GM12878 (cell line): ENCODE measurements at places on chromosomes 6 and 20. TPM values are rescaled to one million over a fixed set of nuclear protein-coding genes. Genes with fewer than 3 reads are reported as not detected.
A peak's percentile ranks its signal among the peaks of the same experiment; 100 is the strongest.

The RAET1G gene
- polyA plus RNA-seq, result not detected in 2 replicates

The STMN3 gene
- polyA plus RNA-seq, result 1.4 and 1.5 TPM in 2 replicates

The DTNBP1 gene
- 28.0 and 29.4 TPM in 2 replicates for polyA plus RNA-seq

The SF3B5 gene
- polyA plus RNA-seq, result 446 and 467 TPM in 2 replicates

The PKHD1 gene
- polyA plus RNA-seq, result 0.03 TPM in 1 of 2 replicates, not detected in the other

The MAS1 gene
- polyA plus RNA-seq, result 0.01 TPM in 1 of 2 replicates, not detected in the other

The EPB41L1 gene
- 0.27 and 0.76 TPM in 2 replicates for polyA plus RNA-seq

The CLIC5 gene
- not detected in 2 replicates for polyA plus RNA-seq

The SIRPD gene
- 0.70 and 0.74 TPM in 2 replicates for polyA plus RNA-seq

The ADTRP gene
- 0.84 and 1.2 TPM in 2 replicates for polyA plus RNA-seq

The MAFB gene
- polyA plus RNA-seq, result 0.04 TPM in 1 of 2 replicates, not detected in the other

The SLC13A3 gene
- polyA plus RNA-seq, result 0.09 TPM in 1 of 2 replicates, not detected in the other

The ANKEF1 gene
- polyA plus RNA-seq, result 2.5 and 2.6 TPM in 2 replicates

DNA sequence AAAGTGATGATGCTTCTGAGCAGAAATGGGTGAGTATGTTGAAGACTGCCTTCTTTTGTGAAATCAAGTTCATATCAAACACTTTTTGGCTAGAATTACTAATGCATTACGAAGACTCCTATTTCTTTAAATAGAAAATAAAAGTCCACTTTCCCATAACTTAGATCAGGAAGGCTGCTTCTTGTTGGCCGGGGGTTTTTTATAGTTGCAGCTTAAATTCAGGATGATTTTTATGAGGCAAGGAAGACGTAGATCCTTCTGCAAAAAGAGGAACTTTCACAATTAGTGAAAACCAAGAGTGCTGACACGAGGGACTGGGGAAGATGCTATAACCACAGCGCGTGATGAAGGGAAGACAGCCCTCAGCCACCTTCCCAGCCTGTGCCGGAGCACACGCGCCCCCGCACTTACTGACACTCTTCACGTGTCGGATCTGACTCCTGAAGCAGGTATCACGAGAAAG, 206.1 kb upstream of the PRDM1 start:
- DNase-seq, result peak; percentile 33
- no peak overlapping the region for H3K4me3 ChIP-seq
- H3K36me3 ChIP-seq, result no peaks in the 10 kb centered on the region
- H3K27me3 ChIP-seq, result no peaks in the 10 kb centered on the region
- no peak overlapping the region for H3K27ac ChIP-seq

- H3K4me3 ChIP-seq, result no peak overlapping the region
- peaks cover 11% of the 10 kb centered on the region for H3K4me1 ChIP-seq
- H3K27ac ChIP-seq, result no peak overlapping the region
- no peak for DNase-seq
- no peaks in the 10 kb centered on the region for H3K36me3 ChIP-seq
Measured at GRCh38 chr6:82415820-82416219, 52.2 kb downstream of the TPBG start.

DNA sequence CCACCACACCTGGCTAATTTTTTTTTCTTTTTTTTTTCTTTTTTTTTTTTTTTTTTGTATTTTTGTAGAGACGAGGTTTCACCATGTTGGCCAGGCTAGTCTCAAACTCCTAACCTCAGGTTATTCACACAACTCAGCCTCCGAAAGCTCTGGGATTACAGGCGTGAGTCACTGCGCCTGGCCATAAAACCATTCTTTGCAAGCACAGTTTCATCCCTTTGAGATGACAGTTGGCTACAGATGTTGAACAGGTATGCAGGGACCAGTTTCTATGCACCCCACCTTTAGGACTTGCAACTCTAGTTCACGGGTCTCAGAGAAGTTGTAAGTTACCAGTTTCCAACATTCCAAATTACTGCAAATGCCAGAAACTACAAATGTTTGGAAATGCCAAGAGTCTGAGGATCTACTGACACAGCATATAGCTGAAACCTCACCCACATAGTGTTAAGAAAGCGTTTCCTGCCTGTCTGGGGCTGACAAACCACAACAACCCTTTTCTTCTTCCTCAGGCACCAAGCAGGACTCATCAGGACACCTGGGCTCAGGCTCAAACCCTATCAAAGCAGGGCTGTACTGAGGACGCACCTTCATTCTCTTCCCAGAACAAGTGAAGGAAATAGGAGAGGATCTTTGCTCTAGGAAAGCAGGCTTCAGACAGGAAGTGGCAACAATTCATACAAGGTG, 22.9 kb downstream of the ARHGAP18 start:
- H3K27me3 ChIP-seq, result no peaks in the 10 kb centered on the region
- H3K4me3 ChIP-seq, result peak overlapping the region; percentile 36; the same call in 1 of the 2 replicates
- peak; percentile 76 for DNase-seq
- H3K36me3 ChIP-seq, result 0 out of 2 replicates have a peak, but pooled peaks cover 13% of the 10 kb centered on the region

DNA sequence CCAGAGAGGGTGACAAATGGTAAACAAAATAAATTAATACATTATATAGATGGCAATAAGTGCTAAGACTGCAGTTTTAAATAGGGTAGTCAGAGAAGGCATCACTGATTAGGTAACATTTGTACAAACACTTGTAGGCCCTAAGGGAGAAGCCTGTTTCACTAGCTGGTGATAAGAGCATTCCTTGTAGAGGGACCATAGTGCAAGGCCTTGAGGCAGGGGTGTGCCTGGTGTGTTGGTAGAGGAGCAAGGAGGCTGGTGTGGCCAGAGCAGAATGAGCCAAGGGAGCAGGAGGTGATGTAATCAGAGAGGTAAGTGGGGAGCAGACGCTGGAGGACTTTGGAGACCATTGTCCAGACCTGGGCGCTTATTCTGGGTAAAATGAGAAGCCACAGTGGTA, 70.7 kb downstream of the ANKRD6 start:
- no peak overlapping the region for H3K4me3 ChIP-seq
- no peaks in the 10 kb centered on the region for H3K4me1 ChIP-seq
- H3K27me3 ChIP-seq, result no peaks in the 10 kb centered on the region; the same call in 1 of the 2 replicates
- H3K36me3 ChIP-seq, result no peaks in the 10 kb centered on the region
- DNase-seq, result no peak

DNA sequence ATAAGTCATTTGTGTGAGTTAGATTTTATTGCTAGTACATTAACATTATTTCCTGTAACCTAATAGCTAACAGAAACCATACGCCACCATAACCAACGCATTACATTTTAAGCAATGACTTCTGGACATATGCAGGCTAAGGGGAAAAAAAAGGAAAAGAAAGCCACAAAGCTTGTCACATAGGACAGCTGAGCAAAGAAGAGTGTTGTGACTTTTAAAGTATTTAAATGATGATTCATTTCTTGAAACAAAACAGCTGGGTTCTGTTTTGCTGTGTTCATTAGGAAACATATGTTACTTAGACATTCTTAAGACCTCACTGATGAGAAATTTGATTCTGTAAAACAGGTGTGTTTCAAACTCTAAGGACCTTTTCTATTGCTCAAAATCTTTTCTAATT, 171.4 kb downstream of the COL9A1 start:
- H3K4me3 ChIP-seq, result no peak overlapping the region
- no peaks in the 10 kb centered on the region for H3K27me3 ChIP-seq
- peaks cover 20% of the 10 kb centered on the region for H3K4me1 ChIP-seq
- H3K36me3 ChIP-seq, result peaks cover 1% of the 10 kb centered on the region
- DNase-seq, result peak; percentile 59

GRCh38 chr6:125363824-125364165, 62.0 kb upstream of the HDDC2 start:
- no peak overlapping the region for H3K4me3 ChIP-seq
- no peak for DNase-seq
- H3K36me3 ChIP-seq, result no peaks in the 10 kb centered on the region
- no peaks in the 10 kb centered on the region for H3K4me1 ChIP-seq
- peaks cover 9% of the 10 kb centered on the region for H3K27me3 ChIP-seq

- H3K27ac ChIP-seq, result no peak overlapping the region
- H3K27me3 ChIP-seq, result peaks cover 2% of the 10 kb centered on the region; the same call in 1 of the 2 replicates
- H3K4me3 ChIP-seq, result no peak overlapping the region
- no peaks in the 10 kb centered on the region for H3K36me3 ChIP-seq
- DNase-seq, result no peak
Measured at GRCh38 chr20:47818996-47819609, 33.8 kb upstream of the SULF2 start.

- H3K4me1 ChIP-seq, result no peaks in the 10 kb centered on the region
- no peaks in the 10 kb centered on the region for H3K27me3 ChIP-seq
- H3K27ac ChIP-seq, result no peak overlapping the region
- H3K4me3 ChIP-seq, result no peak overlapping the region
- DNase-seq, result no peak
Measured at GRCh38 chr6:95243053-95243452, 334.3 kb upstream of the MANEA start.

GRCh38 chr6:169800116-169800667, 48.8 kb downstream of the ERMARD start:
- no peaks in the 10 kb centered on the region for H3K36me3 ChIP-seq
- H3K27me3 ChIP-seq, result no peaks in the 10 kb centered on the region; the same call in 1 of the 2 replicates
- no peak overlapping the region for H3K4me3 ChIP-seq
- DNase-seq, result no peak
- peaks cover 5% of the 10 kb centered on the region; the same call in 1 of the 2 replicates for H3K4me1 ChIP-seq

- H3K36me3 ChIP-seq, result no peaks in the 10 kb centered on the region
- no peaks in the 10 kb centered on the region for H3K27me3 ChIP-seq
- no peaks in the 10 kb centered on the region for H3K4me1 ChIP-seq
- no peak overlapping the region for H3K4me3 ChIP-seq
- H3K27ac ChIP-seq, result no peak overlapping the region
- no peak for DNase-seq
Measured at GRCh38 chr20:23058240-23058639, 8.8 kb upstream of the THBD start.

DNA sequence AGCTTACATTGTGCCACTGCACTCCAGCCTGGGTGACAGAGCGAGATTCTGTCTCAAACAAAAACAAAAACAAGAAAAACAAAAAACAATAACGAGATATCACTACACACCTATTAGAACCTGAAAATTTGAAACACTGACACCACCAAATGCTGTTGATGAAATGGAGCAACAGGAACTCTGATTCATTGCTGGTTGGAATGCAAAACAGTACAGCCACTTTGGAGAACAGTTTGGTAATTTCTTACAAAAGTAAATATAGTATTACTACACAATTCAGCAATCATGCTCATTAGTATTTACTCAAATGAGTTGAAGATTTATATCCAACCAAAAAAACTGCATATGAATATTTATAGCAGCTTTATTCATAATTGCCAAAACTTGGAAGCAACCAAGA, 135.8 kb upstream of the AKIRIN2 start:
- no peaks in the 10 kb centered on the region for H3K36me3 ChIP-seq
- no peak for DNase-seq
- no peak overlapping the region for H3K4me3 ChIP-seq

DNA sequence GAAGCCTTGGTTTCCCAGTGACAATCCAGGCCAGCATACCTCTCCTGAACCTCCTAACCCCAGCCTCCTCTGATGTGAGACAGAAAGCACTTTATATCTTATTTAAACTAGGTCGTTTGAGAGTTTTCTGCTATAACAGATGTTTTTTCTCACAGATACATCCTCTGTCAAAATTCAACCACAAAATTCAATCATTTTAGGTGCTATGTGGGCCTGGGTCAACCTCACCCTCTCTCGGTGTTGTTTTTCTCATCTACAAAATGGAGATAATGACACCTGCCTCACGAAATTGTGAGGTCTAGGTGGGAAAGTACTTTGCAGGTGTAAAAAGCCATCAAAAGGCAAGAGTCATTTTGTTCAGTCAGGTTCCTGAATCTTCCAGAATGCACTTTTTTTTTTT, 46.2 kb upstream of the NFATC2 start:
- H3K4me3 ChIP-seq, result no peak overlapping the region
- DNase-seq, result no peak
- H3K36me3 ChIP-seq, result no peaks in the 10 kb centered on the region

DNA sequence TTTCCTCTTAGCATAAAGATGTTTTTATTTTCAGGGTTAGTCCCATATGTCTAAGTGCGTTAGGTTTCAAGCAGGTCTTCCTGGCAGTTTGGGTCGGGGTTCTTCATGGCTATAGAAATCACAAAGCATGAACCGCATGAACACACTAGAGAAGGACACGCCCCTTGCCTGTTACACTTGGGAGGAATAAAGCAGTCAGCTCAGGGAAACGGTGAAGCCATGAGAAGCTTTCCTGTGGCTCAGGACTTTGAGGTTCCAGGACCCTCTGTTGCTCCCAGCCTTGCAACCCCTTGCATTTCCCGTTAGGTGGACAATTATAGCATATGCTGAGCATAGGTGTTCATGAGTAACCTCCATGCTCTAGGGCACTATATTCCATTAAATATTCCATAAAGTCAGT, 96.7 kb downstream of the SYCP2 start:
- no peak for DNase-seq
- no peak overlapping the region for H3K27ac ChIP-seq
- H3K4me1 ChIP-seq, result peaks cover 9% of the 10 kb centered on the region; the same call in 1 of the 2 replicates
- no peaks in the 10 kb centered on the region for H3K27me3 ChIP-seq
